ENCODE measurements at places on chromosomes 7 and 10. TPM values are rescaled to one million over a fixed set of nuclear protein-coding genes. Genes with fewer than 3 reads are reported as not detected.

The SPACDR gene
- total RNA-seq, result not detected

The NKX2-3 gene
- not detected for total RNA-seq

The FAM237B gene
- total RNA-seq, result not detected

The MYH16 gene
- not detected for total RNA-seq

The MAGI2 gene
- 1.3 TPM for total RNA-seq

The CRHR2 gene
- total RNA-seq, result not detected

The GRID2IP gene
- total RNA-seq, result not detected

The FKBP9 gene
- total RNA-seq, result 329 TPM

The SLC16A12 gene
- total RNA-seq, result 5.8 TPM
